CD4-positive, CD25-positive, alpha-beta regulatory T cell (primary cell): ENCODE measurements at places on chromosomes 6 and 20. TPM values are rescaled to one million over a fixed set of nuclear protein-coding genes. Genes with fewer than 3 reads are reported as not detected.

Gene CCR6
- 40.8 TPM for total RNA-seq

Gene TEAD3
- not detected for total RNA-seq

Gene BPIFB2
- total RNA-seq, result not detected

Gene MYBL2
- total RNA-seq, result 2.7 TPM

Gene CYP39A1
- total RNA-seq, result not detected

Gene APMAP
- total RNA-seq, result 28.2 TPM

Gene CD93
- 3.3 TPM for total RNA-seq

Gene MYMX
- not detected for total RNA-seq

Gene NFKBIL1
- total RNA-seq, result 4.6 TPM

Gene GSTA2
- not detected for total RNA-seq

Gene TMEM200A
- total RNA-seq, result 1.1 TPM

Gene SEL1L2
- total RNA-seq, result not detected

Gene DCDC2
- not detected for total RNA-seq

Gene DZANK1
- total RNA-seq, result 2.2 TPM

Gene TNXB
- total RNA-seq, result 11.2 TPM

Gene ECT2L
- not detected for total RNA-seq

Gene ZC2HC1B
- total RNA-seq, result not detected

Gene RIMS1
- not detected for total RNA-seq

Gene WRNIP1
- total RNA-seq, result 31.5 TPM
